IPS DF 6.9 (cell line): ENCODE measurements at places on chromosomes 13 and 19.
A peak's percentile ranks its signal among the peaks of the same experiment; 100 is the strongest.

GRCh38 chr13:64782466-64782865, 2447.7 kb downstream of the PCDH9 start:
- no peak for DNase-seq
- no peaks in the 10 kb centered on the region for H3K27me3 ChIP-seq
- no peak overlapping the region for H3K4me3 ChIP-seq
- no peak overlapping the region for H3K27ac ChIP-seq
- no peaks in the 10 kb centered on the region for H3K36me3 ChIP-seq

- no peaks in the 10 kb centered on the region for H3K4me1 ChIP-seq
- H3K4me3 ChIP-seq: no peak overlapping the region
- H3K27me3 ChIP-seq: no peaks in the 10 kb centered on the region
- no peak for DNase-seq
These were observed 64.4 kb downstream of the POSTN start for GRCh38 chr13:37534181-37534580.

DNA sequence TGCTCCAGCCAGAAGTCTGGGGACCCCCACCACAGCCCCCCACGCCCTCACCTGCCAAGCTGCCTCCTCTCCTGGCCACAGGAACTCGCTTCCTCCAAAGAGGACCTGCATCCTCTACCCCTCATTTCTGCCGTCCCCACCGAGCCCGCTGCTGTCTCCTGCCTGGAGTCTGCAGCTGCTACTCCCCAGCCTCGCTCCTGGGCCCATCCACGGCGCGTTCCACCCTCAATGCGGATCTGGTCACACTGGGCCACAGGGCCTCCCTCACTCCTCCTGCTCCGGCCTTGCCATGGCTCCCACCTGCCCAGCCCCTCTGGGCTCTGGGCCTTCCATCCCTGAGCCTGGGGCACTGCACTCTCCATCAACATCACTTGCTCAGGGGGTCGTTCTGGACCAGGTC, 4.3 kb downstream of the BTBD2 start:
- H3K4me1 ChIP-seq: peaks cover 6% of the 10 kb centered on the region; the same call in 1 of the 2 replicates
- H3K4me3 ChIP-seq: no peak overlapping the region
- H3K27ac ChIP-seq: no peak overlapping the region
- DNase-seq: no peak
- no peaks in the 10 kb centered on the region for H3K27me3 ChIP-seq

DNA sequence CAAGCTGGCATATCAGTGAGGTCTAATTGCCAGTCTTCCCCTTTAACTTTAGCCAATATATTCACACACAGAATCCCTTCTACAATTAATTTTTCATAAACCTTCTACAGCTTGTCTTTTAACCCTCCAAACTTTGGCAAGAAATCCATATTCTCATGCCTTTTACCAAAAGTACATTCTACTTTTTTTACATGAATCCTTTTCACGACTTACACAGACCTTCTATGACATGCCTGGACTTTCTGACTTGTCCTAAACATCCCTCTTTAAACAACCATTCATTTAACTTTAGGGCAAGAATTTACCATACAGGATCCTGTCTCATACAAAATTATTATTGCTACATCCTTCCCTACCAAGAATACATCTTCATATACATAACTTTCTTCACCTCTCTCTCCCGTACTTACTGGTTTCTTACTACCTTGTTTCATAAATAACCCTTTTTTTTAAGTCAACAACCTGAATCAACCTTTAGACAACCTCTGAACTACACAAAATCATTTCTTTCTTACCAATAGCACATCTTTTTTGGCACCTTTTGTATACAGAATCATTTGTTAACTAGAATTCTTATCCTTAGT, 23.5 kb downstream of the ZNF544 start:
- H3K4me3 ChIP-seq: no peak overlapping the region
- H3K27ac ChIP-seq: no peak overlapping the region
- DNase-seq: no peak
- no peaks in the 10 kb centered on the region for H3K4me1 ChIP-seq
- H3K36me3 ChIP-seq: peaks cover 69% of the 10 kb centered on the region

GRCh38 chr19:10499550-10500246, 3.5 kb downstream of the KEAP1 start:
- no peaks in the 10 kb centered on the region for H3K27me3 ChIP-seq
- no peak overlapping the region for H3K4me3 ChIP-seq
- no peak overlapping the region for H3K27ac ChIP-seq
- DNase-seq: no peak
- peaks cover 10% of the 10 kb centered on the region; the same call in 1 of the 2 replicates for H3K36me3 ChIP-seq

DNA sequence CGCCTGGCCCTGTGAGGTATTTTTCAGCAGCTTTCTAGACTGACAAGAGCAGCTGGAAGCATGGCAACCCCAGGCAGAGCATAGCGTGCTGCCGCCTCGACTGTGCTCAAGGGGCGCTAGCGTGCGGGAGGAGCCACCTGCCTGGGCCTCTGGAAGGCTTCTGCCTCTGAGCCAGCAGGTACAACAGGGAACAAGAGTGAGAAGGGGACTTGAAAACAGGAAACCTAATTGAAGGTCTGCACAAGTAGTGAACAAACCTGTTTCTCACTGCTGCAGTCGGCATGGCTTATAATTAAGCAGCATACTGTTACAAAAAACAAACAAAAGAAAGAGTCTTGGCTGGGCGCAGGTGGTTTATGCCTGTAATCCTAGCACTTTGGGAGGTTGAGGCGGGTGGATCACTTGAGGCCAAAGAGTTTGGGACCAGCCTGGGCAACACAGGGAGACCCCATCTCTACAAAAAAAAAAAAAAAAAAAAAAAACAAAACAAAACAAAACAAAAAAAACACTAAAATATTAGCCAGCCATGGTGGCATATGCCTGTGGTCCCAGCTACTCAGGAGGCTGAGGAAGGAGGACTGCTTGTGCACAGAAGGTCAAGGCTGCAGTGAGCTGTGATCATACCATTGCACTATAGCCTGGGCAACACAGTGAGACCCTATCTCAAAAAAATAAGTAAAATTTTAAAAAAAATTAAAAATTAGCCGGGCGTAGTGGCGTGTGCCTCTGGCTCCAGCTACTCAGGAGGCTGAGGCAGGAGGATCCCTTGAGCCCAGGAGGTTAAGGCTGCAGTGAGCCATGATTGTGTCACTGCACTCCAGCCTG, 12.6 kb upstream of the GARRE1 start:
- no peaks in the 10 kb centered on the region for H3K4me1 ChIP-seq
- peak; percentile 55 for DNase-seq
- H3K36me3 ChIP-seq: no peaks in the 10 kb centered on the region
- H3K27me3 ChIP-seq: no peaks in the 10 kb centered on the region

GRCh38 chr13:50576156-50576555, 267.3 kb downstream of the DLEU7 start:
- no peak overlapping the region for H3K27ac ChIP-seq
- no peaks in the 10 kb centered on the region for H3K27me3 ChIP-seq
- no peak overlapping the region for H3K4me3 ChIP-seq
- DNase-seq: no peak
- H3K4me1 ChIP-seq: no peaks in the 10 kb centered on the region
- H3K36me3 ChIP-seq: no peaks in the 10 kb centered on the region

DNA sequence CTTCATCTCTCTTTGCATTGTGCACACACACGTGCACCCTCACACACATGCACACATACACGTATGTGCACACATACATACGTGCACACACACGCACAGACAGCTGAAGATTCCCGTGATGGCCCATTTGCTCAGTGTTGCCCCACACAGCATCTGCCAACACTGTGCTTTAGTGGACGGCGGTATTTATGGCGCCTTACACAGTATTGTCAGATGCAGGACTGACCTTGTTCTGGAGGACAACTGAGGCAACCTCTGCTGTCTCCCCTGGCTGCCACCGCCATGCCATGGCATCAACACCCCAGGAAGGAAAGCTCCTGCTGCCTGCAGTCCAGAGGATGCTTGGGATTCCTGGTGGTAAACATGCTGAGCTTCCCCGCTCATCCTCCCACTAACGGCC, 316.4 kb downstream of the TEX29 start:
- no peak for DNase-seq
- peaks cover 3% of the 10 kb centered on the region; the same call in 1 of the 2 replicates for H3K4me1 ChIP-seq
- no peaks in the 10 kb centered on the region for H3K36me3 ChIP-seq
- H3K27ac ChIP-seq: no peak overlapping the region

DNA sequence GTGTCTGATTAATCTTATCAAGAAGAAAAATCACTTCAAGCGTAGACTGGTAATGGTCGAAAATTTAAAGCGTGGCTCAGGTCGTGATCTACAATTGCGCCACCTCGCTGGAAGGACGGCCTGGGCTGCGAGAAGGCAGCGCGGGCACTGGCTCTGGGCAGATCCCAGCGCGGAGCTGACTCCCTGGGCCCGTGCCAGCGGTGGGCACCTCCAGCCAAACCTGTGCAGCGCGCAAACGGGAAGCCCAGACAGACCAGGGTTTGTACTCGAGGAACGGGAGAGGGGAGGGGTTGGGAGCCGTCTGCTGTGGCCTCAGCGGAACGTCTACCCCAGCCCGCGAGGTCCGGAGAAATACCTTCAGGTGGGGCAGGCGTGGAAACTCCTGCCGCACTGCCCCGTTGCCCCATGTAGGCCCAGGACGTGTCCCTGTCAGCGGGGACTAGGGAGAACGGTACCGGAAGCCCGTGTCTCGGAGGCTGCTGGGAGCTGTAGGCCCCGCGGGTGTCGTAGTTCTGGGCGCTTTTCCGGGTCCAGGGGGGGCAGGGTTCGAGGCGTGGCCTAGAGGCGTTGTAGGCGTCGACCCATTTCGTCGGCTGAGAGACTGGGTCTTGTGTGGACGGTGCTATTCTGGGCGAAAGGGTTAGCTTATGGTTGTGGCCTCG, 21.1 kb downstream of the ZNF274 start:
- H3K27ac ChIP-seq: no peak overlapping the region
- H3K4me1 ChIP-seq: no peaks in the 10 kb centered on the region
- DNase-seq: peak; percentile 66
- H3K36me3 ChIP-seq: peaks cover 21% of the 10 kb centered on the region

GRCh38 chr19:6103894-6104293, 6.4 kb downstream of the RFX2 start:
- no peak overlapping the region for H3K4me3 ChIP-seq
- no peak for DNase-seq
- H3K4me1 ChIP-seq: no peaks in the 10 kb centered on the region
